ENCODE measurements at places on chromosomes 7 and 10.

GRCh38 chr7:110541962-110542361 lies 549.0 kb upstream of the LRRN3 start:
- DNase-seq, result no peak

DNA sequence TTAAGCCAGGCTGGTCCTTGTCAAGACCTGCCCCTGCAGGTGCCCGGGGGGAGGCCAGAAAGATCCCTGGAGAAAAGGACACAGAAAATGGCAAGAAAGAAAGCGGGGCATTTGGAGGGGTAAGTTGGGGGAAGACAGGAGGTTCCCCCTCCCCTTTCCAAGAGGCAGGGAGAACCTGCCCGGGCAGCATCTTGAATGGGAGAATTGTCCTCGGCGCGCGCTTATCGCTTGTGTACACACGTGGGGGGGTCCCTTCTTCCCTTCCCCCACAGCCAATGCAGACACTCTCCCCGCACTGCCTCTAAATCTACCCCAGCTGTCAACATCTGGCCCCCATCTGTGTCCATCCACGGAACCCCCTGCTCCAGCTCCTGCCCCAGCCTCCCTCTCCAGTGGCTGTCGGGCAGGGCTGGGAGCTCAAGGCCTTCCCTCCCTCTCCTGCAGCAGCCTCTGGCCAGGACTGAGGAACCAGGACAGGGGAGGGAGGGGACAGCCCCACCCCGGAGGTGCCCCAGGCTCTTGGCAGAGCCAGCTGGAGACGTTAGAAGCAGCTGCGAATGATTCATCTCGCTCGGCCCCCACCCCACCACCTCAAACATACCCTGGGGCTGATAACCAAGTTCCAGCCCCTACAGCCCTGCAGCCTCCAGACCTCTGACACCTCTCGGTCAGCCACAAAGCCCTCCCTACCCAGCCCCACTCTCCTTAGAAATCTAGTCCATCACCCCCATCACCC lies 25.3 kb downstream of the EPHB4 start:
- no peak for DNase-seq

DNA sequence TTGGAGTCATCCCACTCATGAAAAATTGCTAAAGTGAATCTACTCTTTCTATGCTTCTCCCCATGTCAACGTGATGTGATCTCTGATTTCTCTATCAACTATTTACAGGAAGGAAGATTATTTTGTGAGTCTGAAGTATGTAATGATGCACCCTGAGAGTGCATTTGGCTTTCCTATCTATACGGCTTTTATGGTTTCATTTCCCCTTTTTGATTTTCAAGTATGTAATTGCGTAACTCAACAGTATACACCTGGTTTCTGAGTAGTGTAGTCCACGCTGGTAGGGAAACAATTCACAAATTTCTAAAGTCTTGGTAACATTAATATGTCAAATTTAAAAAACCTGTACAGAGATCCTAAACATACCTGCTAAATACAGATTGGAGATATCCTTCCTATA lies 194.7 kb upstream of the SEMA3A start:
- no peak for DNase-seq

GRCh38 chr7:34165927-34166550 lies 260.7 kb downstream of the BMPER start:
- no peak for DNase-seq

GRCh38 chr10:48547061-48547895 lies 57.6 kb downstream of the ARHGAP22 start:
- DNase-seq, result no peak

All from Ammon's horn (tissue), 1 donor.